ENCODE measurements at places on chromosomes 5 and 9.

GRCh38 chr5:82100303-82101077, 128.7 kb downstream of the ATG10 start:
- DNase-seq, result no peak

DNA sequence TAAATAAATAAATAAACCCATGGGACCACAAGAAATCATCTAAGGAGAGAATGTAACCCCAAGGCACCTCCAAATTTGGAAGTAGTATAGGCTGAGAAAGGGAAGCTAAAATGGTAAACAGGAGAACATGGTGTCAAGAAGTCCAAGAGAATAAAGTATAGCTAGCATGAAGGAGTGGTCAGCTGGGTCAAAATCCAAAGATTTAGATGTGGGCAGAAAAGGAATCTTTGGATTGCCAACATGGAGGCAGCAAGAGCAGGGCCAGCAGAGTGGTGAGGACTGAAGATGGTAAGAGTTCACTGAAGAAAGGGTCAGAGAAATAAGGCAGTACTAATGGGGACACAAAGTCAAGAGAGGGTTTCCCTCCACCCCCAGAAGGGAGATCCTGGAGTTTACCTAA, 53.0 kb downstream of the TSSK1B start:
- DNase-seq, result no peak

DNA sequence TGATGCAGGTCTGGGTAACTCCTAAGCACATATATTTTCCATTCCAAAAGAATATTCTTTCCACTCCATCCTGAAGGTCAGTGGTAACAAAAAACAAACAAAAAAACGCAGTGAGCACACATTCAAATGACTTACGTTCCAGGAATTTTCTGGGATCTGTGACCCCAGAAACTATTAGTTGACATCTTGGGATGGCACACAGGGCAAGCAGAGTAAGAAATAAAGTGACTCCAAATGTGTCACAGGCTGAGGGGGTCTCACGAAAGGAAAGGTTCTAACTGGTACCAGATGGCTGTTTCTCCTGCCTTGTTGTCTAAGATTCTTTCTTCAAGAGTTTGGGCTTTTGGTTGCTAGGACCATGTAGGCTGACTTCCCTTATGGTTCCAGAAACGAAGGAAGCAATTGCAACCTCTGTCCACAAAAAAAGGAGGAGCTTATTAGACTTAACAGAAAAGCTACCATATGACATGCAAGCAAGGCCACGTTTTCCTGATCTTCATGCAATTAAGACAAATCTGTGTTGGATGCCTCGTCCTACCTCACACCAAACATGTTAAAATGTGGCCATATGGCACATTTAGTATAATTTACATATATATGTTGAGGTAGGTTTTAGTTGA, 32.7 kb downstream of the PTGS1 start:
- DNase-seq, result no peak

DNA sequence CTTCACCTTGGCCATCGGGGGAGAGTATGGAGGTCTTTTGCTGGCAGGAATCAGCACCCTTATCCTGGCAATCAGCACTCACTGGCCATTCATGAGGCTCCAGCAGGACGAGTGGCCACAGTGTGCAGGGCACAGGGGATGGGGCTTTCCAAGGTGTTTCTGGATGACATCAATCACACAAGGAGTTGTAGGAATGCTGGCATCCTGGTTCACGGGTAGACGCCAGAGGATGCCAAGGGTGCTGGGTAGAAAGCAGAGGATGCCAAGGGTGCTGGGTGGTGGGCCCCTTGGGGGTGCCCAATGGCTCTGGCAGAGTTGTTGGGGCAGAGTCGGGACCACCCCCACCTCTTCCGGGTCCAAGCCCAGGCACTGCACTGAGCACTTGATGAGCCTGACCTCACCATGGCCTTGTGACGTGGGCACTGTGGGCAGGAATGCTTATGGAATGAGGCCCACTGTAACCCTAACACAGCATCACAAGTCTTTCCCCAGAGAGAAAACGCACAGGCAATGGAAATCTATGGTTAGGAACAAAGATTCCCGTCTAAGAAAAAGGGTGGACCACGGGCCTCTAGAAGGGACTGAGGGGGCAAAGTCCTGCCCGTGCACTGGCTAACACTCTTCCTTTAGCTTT, 29.1 kb downstream of the CEL start:
- DNase-seq, result no peak

DNA sequence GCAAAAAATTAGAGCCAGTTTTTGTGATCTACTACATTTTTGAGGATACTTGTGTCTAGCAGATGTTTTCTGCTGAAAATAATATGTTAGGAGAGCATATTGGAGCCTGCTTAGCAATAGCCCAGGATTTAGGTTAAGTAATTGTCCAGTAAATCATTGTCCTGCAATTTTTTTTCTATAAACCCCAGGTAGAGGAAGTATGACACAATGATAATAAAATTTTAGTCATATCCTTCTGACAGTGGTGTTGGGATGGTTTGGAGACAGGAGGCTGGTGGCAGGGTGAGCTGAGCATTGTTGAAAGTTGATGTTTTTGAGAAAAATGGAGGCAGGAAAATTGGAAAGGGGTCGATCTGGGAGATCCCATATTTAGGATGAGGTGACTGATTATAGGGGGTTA, 3.5 kb downstream of the SNCAIP start:
- no peak for DNase-seq

DNA sequence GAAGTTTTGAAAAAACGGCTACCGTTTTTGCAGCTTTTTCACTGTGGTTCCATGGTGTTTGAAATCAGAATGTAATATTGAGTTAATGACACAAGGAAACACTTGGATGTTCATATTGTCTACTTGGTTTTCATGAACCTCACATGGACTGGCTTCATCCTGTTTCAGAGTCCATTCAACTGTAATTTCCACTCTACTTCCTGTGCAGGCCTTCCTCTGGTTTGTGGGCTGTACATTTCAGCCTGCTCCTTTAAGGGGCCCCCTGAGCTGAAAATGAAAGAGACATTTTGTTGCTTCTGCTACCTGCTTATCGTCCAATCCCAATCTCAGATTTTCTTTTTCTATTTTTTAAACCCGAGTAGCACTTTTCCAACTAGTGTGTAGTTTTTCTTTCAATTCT, 41.8 kb upstream of the CDKN2B start:
- DNase-seq, result no peak

- DNase-seq, result no peak
These were observed 256.7 kb downstream of the CDH12 start for GRCh38 chr5:22596404-22596970.

- DNase-seq, result no peak
These were observed 82.6 kb downstream of the DOCK2 start for GRCh38 chr5:169719360-169720314.

DNA sequence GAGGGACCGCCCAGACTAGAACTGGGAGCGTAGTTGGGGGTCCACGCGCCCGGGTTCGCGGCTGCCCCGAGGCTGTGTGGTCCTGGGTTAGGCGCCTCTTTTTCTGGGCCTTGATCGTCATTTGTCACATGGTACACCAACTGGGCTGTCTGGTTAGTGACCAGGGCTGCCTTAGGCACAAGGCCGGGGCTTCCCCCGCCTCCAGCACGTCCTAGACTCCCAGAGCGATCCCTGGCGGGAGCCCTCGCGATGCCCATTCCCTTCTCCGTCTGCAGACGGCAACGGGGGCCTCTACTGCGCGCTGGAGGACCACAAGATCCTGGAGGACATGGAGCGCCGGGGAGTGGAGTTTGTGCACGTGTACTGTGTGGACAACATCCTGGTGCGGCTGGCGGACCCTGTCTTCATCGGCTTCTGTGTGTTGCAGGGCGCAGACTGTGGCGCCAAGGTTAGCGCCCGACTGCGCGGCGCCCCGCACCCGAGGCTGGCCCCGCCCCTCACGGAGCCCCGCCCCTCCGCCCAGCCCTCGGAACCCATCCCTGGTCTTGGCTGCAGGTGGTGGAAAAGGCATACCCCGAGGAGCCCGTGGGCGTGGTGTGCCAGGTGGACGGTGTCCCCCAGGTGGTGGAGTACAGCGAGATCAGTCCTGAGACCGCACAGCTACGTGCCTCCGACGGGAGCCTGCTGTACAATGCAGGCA, 1.5 kb downstream of the UAP1L1 start:
- no peak for DNase-seq

GRCh38 chr5:66615136-66615535, 18.9 kb downstream of the MAST4 start:
- no peak for DNase-seq

- no peak for DNase-seq
These were observed 350.4 kb downstream of the PDE4D start for GRCh38 chr5:59542851-59543820.

DNA sequence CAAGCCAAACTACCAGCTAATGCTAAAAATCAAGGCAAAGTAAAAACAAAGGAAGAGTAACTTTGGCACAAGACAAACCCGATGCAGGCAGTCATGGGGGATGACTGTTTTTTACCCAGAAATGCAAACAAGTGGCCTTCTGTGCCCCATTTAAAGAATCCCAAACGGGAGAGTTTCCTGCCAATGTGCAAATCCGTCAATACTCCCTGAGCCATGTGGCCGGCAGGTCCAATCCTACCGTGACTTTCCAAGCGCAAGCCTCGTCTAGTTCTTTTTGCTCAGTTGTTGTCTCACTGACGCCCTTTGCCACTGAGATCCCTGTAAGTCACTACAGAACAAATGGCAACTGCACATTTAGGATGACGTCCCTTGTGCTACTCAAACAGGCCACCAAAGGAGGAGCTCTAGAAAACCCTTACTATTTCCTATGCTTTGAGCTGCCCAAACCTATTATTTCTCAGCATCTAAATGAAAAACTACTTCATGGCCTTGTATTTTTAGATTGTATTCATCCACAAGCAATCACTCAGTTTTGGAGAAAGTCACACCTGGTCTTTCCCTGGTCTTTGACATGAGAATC, 43.4 kb downstream of the OTULIN start:
- no peak for DNase-seq

DNA sequence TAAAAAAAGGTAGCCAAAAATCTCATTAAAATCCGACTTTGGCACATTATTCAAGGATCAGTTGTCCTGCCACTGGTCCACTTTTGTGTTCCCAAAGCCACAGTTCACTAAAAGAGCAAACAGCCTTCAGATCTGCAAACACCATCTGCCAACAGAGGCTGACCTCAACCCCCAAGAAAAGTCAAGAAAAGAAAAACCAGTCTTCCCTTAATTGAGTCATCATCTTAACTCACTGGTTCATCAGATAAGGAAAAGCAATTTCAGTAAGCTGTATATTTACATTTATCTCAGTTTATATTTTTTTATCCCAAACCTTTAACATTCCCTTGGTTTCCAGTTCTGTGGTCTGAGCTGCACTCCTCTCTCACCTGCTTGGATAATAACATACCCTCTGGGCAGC, 21.2 kb downstream of the RASEF start:
- DNase-seq, result no peak

DNA sequence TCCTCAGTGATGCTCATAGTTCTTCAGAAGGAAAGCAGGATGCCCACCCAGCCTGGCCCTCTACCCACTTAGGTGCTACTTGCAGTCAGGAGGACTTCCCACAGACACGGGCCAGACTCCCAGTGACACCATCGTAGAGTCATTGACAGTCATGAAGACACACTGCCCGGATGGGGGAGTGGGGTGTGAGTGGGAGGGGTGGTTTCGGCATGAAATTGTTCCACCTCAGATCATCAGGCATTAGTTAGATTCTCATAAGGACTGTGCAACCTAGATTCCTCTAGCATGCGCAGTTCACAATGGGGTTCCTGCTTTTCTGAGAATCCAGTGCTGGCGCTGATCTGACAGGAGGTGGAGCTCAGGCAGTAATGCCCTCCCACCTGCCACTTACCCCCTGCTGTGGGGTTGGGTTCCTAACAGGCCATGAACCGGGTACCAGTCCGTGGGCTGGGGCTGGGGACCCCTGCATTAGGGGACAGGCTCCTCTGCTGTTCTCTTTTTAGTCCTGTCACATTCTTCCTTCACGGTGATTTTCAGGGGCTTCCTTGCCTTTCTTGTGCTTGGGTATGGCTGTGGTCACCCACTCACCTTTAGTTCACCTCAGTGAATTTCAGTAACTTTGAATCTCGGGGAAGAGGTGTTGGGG, 88.2 kb upstream of the ANKRD55 start:
- no peak for DNase-seq

GRCh38 chr5:115599924-115600323, 2.4 kb downstream of the TICAM2 start:
- DNase-seq, result no peak

- DNase-seq, result no peak
These were observed 2003.8 kb upstream of the CDH9 start for GRCh38 chr5:29042152-29042551.

GRCh38 chr5:55364537-55365055, 56.8 kb downstream of the MTREX start:
- DNase-seq, result no peak

DNA sequence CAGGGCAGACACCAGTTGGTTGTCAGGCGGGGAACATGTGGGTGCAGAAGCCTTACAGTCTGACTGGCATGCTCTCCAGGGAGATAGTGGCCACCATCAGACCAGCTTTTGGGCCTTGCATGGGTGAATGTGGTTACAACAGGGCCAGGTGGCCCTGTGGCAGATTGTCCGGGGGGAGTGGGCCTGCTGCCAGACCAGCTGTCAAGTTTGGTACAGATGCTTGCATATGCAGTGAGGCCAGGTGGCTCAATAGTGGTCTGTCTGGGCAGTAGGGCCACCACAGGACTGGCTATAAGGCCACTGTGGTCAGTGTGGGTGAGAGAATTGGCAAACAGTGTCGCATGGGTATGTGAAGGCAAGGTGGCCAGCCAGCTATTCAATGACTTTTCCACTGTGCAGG, 148.7 kb downstream of the FAM174A start:
- DNase-seq, result no peak

GRCh38 chr5:127410959-127411358, 106.5 kb upstream of the PRRC1 start:
- DNase-seq, result no peak

DNA sequence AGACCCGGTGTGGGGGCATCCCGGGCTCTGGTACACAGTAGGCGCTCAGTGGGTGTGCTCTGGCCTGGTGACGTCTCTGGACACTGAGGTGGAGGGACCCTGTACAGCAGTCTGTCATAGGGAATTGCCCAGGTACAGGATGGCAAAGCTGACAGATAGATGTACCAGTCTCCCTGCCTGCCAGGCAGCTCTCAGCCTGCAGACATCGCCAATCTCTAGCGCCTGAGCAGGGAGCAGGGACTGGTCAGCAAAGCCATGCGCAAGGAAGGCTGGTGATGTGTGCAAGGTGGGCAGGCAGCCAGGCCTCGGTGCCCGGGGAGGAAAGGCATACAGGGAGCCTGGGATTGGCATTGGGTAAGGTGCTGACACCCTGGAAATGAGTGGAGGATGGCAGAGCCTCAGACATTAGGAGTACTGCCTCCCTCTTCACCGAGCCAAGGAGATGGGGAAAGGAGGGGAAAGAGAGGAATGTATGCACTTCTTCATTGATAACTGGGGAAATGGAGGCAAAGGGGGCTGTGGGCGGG, 33.9 kb upstream of the BRD3 start:
- DNase-seq, result no peak

Measured in GOT3 (cell line).